ENCODE measurements at places on chromosomes 11 and 22. TPM values are rescaled to one million over a fixed set of nuclear protein-coding genes. Genes with fewer than 3 reads are reported as not detected.

GRCh38 chr11:86115542-86116385 lies 46.9 kb upstream of the PICALM start:
- no peak for DNase-seq

DNA sequence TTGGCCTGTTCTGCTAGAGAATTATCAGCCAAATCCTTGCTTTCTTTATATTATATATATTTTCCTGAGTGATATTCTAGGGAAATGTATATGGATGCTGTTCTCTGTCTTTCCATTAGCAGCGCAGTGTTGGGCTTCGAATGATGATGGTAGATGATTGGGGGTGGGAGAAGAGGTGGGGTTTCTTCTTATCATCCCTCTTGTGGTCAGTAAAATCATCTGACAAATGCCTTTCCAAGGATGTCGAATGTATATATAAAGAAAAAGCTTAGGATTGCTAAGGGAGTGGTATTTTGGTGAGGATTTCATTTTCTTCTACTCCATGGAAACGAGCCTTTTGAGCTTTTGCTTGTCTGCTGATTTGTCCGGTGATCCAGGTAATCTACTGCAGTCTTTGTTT lies 48.9 kb downstream of the ARHGEF12 start:
- DNase-seq, result no peak

GRCh38 chr11:129115652-129116586 lies 76.2 kb downstream of the ARHGAP32 start:
- no peak for DNase-seq

CRYBB3 gene
- polyA plus RNA-seq, result 0.70 TPM

DNA sequence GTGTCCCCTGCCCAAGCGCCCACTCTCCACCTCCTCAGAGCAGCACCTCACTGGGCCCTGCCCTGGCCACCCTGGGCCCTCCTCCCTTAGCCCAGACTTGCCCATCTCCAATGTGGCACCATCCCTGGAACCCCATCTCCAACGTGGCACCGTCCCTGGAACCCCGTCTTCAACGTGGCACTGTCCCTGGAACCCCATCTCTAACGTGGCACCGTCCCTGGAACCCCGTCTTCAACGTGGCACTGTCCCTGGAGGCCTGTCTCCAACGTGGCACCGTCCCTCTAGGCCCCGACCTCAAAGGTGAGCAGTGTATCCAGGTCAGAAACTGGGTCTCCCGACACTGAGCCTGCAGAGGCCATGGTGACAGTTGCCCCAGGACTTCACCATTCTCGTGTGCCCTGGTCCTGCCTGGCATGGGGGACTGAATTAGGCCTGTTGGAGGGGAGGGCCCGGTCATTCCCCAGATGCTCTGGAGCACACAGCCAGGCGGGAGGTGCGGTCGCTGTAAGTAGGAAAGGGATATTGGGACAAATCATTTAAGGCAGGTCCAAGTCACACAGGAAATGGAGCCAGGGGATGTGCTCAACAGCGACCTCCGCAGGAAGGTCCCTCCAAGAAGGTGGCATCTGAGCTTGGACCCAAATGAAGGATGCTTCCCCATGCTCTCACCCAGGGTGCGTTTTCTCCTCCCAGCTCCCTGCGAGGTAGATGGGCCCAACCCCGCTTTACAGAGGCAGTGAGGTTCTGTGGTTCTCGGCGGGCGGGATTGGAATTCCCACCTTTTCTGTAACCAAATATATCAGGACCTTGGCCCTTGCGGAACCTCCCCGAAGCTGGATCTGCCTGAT lies 2.4 kb upstream of the CTSD start:
- DNase-seq, result no peak

DNA sequence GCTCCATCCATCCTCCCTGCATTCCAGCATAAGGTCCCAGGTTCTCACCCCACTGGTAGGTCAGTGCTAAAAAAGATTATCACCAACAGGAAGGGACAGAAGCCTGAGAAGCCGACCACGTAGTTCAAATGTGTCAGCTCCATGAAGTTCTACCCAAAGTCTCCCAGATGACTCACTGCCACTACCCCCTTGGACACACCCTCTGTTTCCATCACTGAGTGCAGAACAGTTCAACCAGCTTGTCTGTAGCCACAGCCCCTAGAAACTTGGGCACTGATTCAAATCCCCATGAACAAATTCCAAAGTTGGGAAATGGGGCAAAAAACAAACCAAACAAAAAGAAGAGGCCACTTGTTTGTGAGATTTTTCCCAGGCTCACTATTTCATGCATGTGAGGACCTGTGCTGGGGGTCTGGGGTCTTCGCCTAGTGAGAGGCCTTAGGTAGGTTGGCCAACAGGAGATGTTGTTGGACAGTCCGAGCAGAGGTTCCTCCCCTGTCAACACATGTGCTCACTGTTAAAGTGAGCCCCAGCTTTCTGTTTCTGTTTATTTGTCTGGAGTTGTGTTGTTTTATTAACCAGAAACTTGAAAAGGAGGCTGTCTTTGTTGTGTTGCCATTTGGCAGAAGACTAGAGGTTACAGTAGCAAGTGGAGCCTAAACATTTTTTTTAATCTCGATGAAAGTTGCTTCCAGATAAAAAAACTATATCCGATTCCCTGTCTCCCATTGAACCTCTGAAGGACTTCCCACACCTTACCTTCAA lies 24.2 kb upstream of the FLI1 start:
- no peak for DNase-seq

- no peak for DNase-seq
Observed at GRCh38 chr11:115944596-115944995, 440.4 kb upstream of the CADM1 start.

DAGLA gene
- 4.5 TPM for polyA plus RNA-seq

DNA sequence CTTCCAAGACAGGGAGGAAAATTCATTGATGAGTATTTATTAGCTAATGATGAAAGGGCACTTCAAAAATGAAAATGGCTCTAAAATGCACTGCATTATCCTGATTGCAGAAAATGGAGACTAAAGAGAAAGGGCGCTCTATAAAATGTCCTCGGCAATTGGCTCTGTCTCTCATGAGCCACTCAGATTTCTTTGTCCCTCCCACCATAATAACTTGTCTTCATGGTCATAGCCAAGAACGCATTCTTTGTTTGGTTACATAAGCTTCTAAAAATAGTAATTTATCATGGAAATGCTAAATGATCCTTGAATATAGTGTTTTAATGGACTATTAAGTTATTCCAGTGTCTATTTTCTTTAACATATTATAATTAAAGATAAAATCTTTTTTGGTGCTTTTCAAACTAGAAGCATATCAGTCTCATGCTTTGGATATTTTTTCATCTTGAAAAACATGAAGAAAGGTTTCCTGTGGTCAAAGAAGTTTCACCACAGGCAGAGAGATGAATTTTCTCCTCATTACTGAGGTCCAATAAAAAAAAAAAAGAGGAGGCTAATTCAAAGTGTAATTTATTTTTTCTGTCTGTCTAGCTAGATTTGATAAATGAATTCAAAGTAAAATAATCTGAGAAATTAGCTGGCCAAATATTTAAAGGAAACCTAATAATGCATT lies 238.1 kb upstream of the BLID start:
- no peak for DNase-seq

OR6T1 gene
- not detected for polyA plus RNA-seq

- no peak for DNase-seq
Observed at GRCh38 chr11:118240999-118241763, 11.0 kb downstream of the MPZL3 start.

DNA sequence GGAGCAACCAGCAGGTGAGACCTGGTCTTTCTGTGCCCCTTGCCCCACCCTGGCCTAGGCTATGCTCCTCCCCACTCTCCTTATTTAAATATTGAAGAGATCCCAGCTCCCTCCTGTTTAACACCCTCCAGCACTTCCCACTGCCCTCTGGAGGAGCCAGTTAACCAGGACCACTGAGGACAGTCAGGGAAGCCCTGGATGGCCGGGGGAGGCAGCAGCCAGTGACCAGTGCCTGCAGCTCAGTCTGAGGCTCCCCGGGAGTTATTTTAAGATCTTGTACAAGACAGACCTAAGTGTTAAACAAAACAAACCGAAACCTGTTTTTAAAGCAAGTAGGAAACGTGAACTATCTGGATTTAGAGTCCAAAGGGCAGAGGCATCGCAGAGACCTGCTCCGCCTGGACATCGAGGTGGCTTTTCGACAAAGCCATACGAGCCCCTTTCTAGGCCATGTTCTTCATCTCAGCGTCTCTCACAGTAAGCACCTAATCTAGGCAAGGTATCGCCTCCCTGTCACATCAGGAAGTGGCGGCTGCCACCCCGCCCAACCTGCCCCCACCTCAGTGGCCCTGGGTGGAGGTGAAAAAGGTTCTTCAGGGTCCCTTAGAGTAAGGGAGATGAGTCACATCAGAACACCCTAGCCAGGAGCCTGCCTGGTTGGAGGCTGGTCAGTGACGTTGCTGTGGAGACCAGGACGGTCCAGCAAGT lies 35.2 kb downstream of the TRMU start:
- DNase-seq, result no peak

BAIAP2L2 gene
- 11.2 TPM for polyA plus RNA-seq

DNA sequence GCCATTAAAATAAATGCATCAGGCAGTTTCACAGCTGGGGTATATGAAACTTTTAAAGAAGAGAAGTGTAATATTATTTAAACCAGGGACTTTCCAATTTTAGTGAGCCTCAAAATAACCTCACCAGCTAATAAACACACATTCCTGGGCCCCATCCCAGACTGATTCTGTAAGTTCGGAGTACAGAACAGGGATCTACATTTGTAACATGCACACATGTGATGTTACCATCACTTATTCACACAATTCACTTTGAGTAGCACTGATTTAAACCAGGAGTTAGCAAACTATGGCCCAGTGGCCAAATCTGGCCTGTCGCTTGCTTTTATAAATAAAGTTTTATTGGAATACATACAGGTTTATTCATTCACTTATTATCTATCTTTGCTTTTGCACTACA lies 62.0 kb downstream of the STK33 start:
- no peak for DNase-seq

DNA sequence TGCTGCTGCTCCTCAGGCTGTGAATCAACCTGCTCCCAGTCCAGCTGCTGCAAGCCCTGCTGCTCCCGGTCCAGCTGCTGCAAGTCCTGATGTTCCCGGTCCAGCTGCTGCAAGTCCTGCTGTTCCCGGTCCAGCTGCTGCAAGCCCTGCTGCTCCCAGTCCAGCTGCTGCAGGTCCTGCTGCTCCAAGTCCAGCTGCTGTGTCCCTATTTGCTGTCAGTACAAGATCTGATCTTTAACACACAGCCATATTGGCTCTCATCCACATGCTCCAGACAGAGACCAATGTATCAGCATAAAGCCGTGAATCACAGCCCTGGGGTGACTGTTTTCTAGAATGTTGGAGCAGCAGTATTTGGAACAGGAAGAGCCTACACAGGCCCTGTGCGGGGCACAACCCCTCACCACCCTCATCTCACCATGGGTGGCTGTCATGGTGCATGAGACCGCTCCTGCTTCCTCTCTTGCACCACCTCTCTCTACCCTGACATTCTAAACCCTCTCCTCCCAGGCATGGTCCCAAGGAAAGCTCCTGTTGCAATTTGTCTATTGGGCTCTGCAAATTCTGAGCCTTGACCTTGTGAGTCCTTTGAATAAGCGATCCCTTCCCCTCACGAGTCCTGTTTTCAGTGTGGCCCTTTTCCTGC lies 3.5 kb downstream of the KRTAP5-10 start:
- DNase-seq, result peak; percentile 29

GRCh38 chr11:123055191-123055901 lies 6.6 kb downstream of the HSPA8 start:
- no peak for DNase-seq

- no peak for DNase-seq
Observed at GRCh38 chr22:32926600-32926999, 125.1 kb downstream of the TIMP3 start.

TMEM86A gene
- polyA plus RNA-seq, result 9.6 TPM

- DNase-seq, result no peak
Observed at GRCh38 chr11:17643506-17644405, 75.6 kb upstream of the MYOD1 start.

GRCh38 chr11:120875986-120876385 lies 147.9 kb upstream of the TBCEL start:
- no peak for DNase-seq

- no peak for DNase-seq
Observed at GRCh38 chr22:20147237-20147988, 3.4 kb downstream of the CCDC188 start.

APOBEC3G gene
- 7.6 TPM for polyA plus RNA-seq

DNA sequence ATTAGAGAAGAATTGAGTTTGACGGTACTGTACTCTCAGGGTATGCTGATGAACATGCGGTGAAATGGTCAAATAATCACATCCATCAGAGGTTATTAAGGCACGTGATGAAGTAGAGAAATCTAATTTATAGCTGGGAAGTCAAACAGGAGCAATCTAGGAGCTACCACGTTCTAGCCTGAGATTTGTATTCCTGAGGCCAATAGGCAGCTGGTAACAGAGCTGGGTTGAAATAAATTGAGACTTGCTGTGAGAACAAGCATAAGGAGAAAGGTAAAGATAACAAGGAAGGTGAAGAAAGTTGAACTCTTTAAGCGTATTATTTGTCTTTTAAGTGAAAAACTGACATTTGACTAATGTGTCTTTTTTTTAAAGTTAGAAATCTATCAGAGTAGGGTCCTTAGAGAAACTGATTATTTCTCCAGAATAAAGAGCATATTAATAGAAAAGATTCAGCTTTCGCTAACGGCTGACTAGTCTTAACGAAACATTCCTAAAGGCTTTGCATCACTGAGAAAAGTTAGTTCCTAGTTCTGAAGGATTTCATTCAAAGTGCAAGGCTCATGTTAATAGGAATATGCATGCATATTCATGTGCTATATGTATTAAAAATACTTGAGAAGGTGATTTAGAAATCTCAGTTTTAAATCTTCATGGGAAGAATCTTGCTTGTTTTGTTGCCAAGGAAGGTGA lies 5.2 kb upstream of the WEE1 start:
- DNase-seq, result peak; percentile 43

SLC22A8 gene
- 60.6 TPM for polyA plus RNA-seq

Measured in renal pelvis (tissue), 12 donors.